ENCODE measurements at places on chromosomes 2 and 18.

- no peak for DNase-seq
These were observed 119.6 kb upstream of the OTOS start for GRCh38 chr2:240259924-240260529.

GRCh38 chr2:162044586-162044985, 29.4 kb downstream of the DPP4 start:
- no peak for DNase-seq

DNA sequence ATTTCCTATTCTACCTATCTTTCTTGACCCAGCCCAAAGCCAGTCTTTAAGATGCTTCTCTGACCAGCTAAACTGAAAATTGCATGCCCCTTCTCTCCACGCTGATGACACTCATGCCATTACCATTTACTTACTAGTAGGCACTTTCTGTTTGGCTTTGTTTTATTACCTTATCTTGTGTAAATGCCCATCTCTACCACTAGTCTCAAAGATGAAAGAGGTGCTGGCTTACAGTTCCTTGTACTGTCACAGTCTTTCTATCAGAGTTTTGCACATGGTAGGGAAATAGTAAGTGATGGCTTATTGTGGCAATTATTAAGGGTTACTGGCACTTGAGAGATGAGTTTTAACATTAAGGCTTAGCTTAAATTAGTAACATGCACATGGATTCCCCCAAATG, 352.1 kb downstream of the RBM43 start:
- no peak for DNase-seq

DNA sequence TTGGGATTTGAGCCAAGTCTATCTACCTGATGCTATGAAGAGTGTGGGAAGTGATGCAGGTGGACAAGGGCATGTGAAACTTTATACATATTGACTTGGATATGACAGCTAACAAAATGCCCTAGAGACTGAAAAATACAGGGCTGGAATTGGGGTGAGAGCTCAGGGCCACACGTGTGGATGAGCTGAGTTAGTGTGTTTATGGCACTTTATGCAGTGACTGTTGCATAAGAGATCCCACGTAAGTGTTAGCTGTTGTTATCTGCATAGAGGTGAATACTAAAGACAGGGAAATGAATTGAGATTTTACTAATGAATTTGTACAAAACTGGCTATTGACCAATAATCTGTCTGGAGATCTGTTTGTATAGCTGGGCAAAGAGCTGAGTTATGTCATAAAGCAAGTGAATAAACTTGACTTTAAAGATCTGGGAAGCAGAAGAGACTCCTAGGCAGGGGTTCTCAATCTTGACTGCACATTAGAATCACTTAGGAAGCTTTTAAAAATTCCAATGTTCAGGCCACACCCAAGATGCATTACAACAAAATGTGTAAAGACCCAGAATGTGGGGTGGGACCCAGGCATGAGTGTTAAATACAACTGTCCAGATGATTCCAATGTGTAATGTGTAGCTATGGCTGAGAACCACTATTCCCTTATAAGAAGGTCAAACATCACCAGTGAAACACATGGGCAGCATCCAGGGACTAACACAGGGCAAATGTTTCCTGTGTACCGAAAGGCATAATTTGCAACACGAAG, 74.2 kb upstream of the STK17B start:
- DNase-seq, result no peak

DNA sequence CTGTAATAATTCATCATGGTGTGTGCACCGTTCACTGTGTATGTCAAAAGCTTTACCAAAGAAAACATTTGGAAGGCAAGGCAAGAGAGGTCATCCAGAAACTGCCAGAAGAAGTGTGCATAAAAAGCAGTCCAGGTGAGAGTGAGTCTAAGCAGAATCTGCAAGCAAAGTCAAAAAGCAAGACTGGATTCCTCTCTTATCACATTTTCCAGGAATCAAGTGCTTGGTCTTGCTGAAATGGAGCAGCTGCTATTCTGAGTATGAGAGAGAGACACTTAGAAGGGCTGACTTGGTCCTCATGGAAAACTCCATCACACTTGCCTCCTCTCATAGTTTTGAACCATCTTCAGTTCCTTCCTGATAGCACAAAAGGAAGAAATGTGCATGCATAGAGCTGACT, 231.3 kb downstream of the ANAPC1 start:
- DNase-seq, result no peak

GRCh38 chr2:39069136-39069515, 51.7 kb downstream of the SOS1 start:
- DNase-seq, result peak; percentile 14

DNA sequence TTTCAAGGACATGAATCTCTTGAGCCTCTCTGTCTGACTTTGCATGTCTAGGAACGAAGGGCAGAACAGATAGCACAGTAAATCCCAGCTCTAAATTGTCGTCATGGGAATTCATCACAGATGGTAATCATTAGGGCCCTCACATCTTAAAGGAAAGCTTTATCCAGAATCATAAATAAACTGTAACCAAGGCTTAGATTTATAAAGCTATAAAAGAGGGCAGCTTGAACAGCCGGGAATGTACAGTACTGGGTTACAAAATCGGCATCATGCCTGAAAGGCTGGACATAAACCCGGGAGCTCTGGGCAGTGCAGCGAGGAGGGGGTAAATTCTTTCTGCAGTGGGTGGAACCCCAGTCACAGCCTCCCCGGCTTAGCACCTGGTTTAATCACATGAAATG, 144.4 kb downstream of the GFPT1 start:
- no peak for DNase-seq

Data from stimulated activated CD4-positive, alpha-beta T cell treated with anti-CD3 and anti-CD28 coated beads, Interleukin-15, amount 100 ng/mL, for 48 hours (primary cell).